Caco-2 (cell line): ENCODE measurements at places on chromosomes 4 and X. TPM values are rescaled to one million over a fixed set of nuclear protein-coding genes. Genes with fewer than 3 reads are reported as not detected.

The RBMXL3 gene
- total RNA-seq, result not detected in 2 replicates

The BTC gene
- 0.09 and 0.14 TPM in 2 replicates for total RNA-seq

DNA sequence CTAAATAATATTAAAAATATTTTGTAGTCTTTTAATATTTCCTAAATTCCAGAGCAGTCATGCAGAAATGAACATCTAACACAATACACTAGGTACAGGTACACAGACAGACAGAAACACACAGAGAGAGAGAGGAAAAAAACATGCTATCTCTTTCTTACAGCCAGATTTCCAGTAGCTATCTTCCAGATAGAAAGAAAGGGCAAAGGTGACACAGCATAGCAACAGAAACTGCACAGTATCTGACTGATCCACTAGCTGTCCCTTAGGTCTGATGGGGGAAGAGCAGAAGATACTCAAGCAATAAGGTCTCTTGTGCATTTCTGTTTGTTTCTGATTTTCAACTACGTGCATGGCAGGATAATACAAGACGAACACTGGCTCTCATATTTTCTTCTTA lies 7.8 kb downstream of the FBXW7 start:
- H3K36me3 ChIP-seq, result no peaks in the 10 kb centered on the region
- no peak for DNase-seq
- no peak overlapping the region for H3K4me3 ChIP-seq
- H3K27ac ChIP-seq, result no peak overlapping the region
- no peaks in the 10 kb centered on the region for H3K27me3 ChIP-seq

DNA sequence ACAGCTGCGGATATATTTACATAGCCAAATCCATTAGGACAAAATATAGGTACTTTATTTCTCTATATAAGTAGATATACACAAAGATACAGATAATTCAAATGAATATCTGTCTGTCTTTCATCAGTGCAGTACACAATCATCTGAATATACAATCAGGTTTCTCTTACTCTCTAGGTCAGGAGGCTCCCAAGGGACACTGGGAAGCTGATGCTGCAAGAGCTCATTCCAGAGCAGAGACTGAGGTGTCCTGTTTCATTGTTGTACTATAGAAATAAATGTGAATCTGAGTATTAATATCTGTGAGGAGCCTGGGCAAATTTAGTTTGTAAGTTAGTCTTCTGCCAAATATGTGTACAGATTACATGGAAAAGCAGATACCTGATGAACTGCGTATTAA lies 4.2 kb downstream of the TLL1 start:
- H3K27me3 ChIP-seq, result no peaks in the 10 kb centered on the region
- peaks cover 7% of the 10 kb centered on the region; the same call in 1 of the 2 replicates for H3K4me1 ChIP-seq
- H3K4me3 ChIP-seq, result no peak overlapping the region
